ENCODE measurements at places on chromosomes 11 and 22.

DNA sequence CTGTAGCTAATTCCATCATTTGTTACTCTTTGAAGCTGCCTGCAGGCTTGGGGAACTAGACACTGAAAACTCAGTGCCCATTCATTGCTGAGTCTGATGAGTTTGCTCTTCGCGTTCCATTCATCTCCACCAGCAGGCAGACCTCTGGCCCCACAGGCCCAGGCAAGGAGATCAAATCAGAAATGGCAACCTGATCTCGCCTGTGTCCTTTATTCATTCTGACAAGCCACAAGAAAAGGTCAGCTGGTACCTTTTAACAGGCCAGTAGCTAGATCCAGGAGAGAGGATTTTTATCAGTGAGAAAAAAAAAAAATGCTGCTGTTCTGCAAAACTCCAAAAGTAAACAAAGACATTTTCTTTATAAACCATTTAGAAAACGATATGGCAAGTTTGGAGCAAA lies 742.5 kb downstream of the ETS1 start:
- no peak for DNase-seq

GRCh38 chr11:87908086-87908485 lies 267.2 kb downstream of the RAB38 start:
- no peak for DNase-seq

- no peak for DNase-seq
Measured at GRCh38 chr11:21564833-21565682, 627.8 kb upstream of the ANO5 start.

- DNase-seq, result peak; percentile 44
Measured at GRCh38 chr11:130478881-130479280, 30.4 kb downstream of the ADAMTS15 start.

- DNase-seq, result no peak
Measured at GRCh38 chr11:66172146-66172545, 96.3 kb upstream of the RAB1B start.

DNA sequence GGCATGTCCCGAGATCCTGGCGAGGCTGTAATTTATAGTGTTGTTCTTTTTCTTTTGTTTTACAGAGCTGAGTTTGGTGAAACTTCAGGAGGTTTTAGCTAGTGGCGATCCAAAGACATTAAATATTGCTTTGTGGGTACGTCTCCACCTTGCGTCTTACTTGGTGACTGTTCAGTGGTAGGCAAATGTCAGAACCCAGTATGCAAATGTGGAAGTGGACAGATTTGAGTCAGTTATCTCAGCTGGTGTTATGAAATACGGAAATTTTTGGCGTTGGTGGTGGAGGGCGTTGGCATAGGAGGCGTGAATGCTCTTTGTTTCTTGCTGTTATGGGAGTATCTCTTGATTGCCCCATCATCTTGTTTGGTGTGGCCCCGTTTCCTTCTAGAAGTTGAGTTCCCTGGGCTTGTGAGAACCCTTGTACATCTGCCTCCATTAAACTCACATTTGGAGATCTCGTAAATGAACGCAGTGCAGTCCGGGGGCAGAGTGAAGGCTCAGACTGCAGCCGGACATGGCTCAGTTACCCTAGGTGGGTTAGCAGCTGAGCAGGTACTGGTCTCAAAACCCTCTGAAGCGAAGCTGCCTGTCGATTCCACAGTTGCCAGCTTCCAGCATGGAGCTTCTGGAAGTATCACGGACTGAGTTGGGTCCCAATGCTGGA lies 39.9 kb downstream of the PTPRJ start:
- no peak for DNase-seq

- no peak for DNase-seq
Measured at GRCh38 chr11:106280036-106280435, 202.6 kb downstream of the AASDHPPT start.

DNA sequence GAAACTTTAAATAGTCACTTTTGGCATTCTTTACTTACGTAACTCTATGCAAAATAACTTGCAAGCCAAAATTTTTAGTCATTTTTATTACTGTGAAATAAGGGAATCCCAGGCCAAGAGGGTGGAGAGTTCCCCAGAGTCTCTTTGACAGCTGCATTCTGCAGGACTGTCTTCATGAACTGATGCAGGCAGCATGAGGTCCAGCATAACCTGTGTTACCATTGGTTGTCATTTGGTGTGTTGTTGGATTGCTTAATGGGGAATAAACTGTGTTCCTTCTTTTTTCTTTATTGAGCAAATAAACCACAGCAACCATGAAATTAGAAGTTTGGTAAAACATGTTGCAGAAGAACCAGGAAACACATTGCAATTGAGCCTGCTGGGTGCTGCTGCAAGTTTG lies 24.6 kb downstream of the MMP27 start:
- no peak for DNase-seq

DNA sequence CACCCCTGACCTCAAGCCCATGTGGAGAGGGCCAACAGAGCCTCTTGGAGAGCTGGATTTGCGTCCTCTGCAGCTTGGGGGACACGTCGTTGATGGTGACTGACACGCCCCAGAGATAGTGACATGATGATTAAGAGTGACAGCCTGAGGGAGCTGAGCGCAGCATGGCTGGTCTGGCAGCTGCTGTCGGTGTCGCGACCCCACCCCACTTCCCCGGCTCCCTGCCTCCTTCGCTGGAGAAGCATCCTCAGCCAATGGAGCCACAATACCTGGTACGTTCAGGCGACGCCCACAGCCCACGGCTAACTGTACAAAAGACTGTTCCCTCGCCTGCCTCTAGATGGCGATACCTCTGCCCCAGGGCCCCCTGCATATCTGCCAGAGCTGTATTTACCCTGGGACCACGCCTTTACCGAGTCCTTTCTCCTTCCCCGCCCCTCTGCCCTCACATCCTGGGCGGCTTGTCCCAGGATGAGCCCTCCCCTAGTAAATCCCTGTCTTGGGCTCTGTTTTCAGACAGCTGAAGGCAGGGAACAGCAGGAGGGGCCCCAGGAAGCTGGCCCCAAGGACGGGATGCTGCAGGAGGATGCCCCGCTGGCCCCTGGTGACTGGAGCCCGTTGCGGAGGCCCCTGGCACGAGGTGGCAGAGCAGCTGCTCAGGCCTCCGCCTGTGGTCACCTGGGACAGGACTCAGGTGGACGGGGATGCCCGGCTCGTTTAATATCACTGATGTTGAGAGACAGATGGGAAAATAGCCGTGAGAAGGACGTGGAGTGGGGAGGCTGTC lies 90.6 kb downstream of the RPS6KA4 start:
- peak; percentile 87 for DNase-seq

DNA sequence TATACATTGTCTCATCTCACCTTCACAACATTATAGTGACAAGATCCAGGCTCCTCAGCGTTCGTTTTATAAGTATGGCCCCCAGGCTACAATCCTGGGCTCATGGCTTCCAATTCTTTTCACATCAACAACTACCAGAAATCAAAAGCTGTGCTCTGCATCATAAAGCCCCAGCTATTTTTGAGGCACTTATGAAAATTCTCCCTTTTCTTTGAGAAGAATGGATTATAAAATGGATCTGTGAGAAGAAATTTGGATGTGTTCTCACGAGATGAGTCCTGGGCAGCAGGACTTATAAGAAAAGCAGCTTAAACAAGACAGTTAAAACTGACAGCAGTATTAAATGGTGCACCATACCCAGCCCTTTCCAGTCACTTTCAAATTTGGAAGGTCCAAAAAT lies 80.3 kb downstream of the BTBD10 start:
- no peak for DNase-seq

DNA sequence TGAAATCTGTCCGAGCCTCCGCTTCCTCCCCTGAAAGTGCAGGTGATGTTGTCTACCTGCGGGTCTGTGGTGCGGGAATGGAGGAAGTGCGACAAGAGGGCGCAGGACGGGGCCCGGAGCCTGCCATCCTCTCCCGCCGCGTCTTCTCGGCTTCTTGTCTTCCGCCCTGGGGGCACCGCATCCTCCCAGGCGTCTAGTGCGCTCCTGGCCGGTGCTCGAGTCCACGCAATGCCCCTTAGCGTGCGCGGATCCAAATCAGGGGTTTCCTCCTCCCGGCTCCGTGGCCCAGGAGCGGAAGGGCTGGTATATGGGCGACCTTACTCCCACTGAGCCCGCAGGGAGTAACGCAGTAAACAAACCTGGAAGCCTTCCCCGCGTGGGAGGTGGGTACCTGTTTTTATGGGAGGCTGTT lies 405 bp downstream of the SFI1 start:
- no peak for DNase-seq

GRCh38 chr22:39240831-39241793 lies 3.7 kb downstream of the PDGFB start:
- peak; percentile 69 for DNase-seq

DNA sequence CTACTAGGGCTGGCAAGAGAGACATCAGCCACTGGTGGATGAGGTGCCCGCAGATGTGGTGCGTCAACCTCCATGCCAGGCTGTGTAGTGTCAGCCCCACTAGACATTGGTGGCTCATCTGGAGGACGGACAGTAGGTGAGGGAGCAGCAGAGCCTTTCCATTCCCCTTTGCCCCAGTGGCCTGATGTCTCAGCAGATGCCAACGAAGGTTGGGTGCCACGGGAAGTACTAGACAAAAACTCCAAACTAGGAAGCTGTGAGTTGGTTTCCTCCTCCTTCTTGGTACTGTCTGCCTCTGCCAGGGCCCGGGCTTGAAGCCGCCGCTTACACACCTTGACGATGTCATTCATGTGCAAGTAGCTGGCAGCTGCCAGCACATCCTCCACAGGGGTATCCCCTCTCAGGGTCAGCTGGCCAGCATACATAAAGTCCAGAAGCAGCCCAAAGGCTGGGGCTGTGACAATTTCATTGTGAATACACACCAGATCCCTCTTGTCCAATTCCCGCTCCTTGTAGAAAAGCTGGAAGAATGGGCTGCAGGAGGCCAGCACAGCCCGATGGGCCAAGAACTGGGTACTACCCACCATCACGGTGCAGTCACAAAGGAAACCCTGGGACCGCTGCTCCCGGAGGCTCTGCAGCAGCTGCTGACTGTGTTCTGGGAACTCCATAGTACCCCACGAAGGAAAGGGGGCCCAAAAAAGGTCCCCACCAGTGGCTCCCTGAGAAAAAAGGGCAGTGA lies 795 bp downstream of the ZBTB3 start:
- DNase-seq, result no peak

- DNase-seq, result peak; percentile 90
Measured at GRCh38 chr11:783581-784015, 6.3 kb downstream of the CEND1 start.

GRCh38 chr11:100730266-100730665 lies 43.2 kb downstream of the ARHGAP42 start:
- no peak for DNase-seq

GRCh38 chr11:135022454-135022853 lies 610.4 kb upstream of the B3GAT1 start:
- DNase-seq, result no peak

DNA sequence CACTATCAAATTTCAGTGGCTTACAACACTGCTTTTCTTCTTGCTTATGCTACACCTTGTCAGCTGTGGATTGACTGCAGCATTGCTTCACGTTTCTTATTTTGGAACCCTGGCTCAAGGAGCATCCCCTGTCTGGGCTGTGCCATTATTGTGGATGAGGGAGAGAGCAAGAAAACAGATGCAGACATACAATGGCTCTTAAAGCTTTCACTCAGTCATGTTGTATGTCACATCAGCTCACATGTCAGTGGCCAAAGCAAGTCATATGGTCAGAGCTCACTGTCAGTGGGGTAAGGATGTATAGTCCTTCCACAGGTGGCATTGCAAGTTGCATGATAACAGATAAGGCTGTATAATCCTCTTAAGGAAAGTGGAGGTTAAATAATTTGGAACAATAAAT lies 10.0 kb downstream of the ARHGEF12 start:
- no peak for DNase-seq

DNA sequence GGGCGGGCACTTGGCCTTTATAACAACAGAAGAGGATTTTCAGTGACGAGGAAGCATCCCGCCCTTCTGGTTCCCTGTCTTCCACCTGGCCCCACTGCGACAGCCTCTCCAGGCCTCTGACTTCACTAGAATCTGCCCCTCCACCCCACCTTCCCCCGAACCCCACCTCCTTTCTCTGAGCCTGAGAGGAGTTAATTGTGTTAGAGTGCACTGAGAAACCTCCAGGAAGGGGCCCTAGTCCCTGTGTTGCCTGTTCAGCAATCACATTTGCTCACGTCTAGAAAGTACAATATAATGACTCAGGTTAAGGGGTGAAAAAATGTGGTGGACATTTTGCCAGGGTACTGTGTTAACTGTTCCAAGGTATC lies 38.8 kb downstream of the PTPRJ start:
- no peak for DNase-seq

DNA sequence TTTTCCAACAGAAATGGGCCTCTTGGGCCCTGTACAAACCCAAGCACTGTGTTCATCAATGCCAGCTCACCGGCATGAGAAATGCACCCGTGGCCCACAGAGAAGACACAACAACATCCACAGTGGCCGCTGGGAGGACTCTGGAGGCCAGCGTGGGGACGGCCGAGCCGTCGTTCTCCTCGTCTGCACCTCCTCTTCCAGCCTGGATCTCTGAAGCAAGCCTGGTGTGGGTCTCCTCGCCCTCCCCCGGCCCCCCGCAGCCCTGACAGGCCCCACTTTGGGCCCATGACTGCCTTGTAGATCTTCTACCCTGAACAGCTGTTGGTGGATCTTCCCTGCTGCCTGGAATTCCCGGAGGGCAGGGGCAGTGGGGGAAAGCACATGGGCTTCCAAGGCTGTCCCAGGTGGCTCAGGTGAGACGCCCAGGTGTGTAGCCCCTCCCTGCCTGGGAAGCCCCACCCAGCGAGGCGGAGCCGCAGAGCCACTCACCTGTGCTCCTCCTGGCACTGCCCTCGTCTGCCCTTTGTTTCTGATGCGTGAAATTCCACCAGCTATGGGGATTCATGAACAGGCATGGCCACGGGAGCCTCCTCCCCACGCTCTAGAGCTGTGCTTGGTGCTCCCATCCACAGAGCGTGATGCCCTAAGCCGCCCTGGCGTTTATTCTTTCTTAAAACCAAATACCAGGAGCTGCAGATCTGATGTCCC lies 225.9 kb downstream of the BRD1 start:
- DNase-seq, result no peak

DNA sequence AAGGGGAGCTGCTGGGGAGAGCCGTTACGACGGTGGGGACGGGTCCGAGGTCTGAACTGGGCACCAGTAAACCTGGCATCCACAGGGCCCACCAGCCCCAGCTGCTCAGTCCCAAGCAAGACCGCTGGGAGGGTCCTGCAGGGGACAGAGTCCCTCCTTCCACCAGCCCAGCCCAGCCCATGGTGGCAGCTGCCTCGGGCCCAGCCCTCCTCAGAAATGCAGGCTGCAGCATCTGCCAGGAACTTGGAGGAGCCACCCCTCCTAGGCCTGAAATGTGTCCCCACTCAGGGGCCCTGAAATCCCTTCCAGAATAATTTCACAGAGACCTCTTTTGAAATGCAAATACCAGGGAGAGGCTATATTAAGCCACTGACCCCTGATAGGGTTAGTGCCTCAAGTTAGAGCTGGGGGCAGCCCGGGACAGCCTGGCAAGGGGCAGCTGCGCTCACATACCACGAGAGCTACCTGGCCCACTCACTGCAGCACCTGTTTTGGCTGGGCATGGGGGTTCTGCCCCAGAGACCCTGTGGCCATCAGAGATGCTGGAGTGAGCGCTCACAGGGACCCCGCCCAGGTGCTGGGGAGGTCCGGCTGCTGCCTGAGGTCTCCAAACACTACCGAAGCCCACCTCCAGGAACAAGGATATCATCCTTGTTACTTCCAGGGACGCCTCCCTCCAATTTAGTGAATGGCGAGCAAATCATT lies 53.1 kb downstream of the CELSR1 start:
- no peak for DNase-seq

GRCh38 chr11:8317159-8317558 lies 53.5 kb upstream of the LMO1 start:
- DNase-seq, result no peak

- DNase-seq, result peak; percentile 68
Measured at GRCh38 chr11:34192481-34193401, 87.3 kb downstream of the NAT10 start.

Measured in ecto neural progenitor cell (in vitro differentiated cells).